Tibial artery (tissue), 4 donors: ENCODE measurements at places on chromosomes 12 and 14.
A peak's percentile ranks its signal among the peaks of the same experiment; 100 is the strongest.

GRCh38 chr12:122042910-122043309 is 21.2 kb downstream of the BCL7A start:
- no peak for DNase-seq

DNA sequence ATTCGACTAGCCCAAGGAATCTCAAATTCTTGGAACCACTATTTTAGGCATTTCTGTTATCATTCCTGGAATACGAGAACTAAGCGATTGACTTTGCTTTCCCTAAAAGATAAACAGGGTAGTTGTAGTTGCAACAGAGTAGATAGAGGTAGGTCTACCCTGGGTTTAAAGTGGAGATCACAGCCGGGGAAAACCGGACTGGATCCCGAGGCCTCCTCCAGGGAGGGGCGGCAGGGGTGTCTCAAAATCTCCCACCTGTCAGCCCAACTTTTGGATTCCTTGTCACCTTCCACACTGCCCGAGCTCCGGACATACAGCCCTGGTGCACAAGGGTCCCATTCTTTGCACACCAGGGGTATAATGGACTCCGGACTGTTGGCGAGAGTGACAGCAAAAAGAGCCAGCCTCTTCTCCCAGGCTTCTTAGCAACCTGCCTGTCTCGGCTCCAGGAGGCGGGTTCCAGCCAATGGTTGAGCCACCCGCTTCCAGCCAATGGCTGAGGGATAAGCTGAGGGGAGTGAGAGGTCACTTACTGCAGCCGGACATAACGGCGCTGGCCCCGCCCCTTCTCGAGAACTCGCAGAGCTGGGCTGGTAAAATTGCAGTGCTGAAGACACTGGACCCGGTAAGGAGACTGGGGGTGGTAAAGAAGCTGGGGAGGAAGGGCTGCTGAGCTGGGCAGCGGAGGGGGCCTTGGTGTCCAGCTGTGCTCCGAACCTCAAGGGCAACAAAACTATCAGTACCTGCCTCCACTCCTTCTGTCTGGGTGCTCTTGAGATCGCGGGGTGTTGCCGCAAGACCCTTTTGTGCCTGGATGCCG is at the start of gene SUOX:
SUOX (plus strand) TSS at position 562 of the 820 bp plus-strand sequence. CDS start 4,946 bp downstream, outside the sequence.
- peak; percentile 99 for DNase-seq

- peak; percentile 100 for DNase-seq
Measured at GRCh38 chr14:105490572-105491365, at the start of gene TEDC1. TEDC1 (plus strand) TSS chr14:105491246; CDS start chr14:105491376, 130 bp downstream.

GRCh38 chr14:103221781-103222358 is 98.6 kb downstream of the TNFAIP2 start:
- DNase-seq = no peak

- DNase-seq = no peak
Measured at GRCh38 chr12:106142591-106143261, 4.0 kb upstream of the NUAK1 start.
